Esophagus squamous epithelium (tissue), 5 donors: ENCODE measurements at places on chromosomes 6 and 20.

DNA sequence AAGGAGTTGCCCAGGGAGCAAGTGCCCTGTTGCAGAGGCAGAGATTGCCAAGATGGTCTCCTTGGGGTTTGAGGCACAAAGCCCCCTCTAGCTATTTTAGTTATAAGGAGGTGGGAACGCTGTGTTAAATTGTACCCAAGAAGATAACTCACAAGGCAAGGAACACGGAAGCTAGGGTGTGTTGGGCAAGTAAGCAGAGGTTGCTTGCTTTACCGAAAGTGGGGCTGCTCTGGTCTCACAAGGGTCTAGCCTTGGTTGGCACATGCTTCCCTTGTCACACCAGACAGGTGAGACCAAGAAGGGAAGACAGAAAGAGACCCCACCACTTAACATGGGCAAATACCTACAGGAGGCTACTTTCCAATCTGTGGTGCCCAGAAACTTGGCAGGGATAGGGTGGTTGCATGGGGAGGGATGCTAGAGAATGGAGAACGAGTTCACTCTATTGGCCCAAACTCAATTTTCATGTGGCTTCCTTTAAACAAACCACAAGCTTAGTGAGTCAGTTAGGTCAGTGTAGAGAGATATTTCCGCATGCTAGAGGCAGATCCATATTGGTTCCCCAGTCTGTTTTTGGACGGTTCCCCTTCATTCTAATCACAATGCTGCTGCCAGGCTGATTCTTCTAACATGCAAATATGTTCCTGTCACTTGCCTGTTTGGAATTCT is 42.4 kb downstream of the PLAGL1 start:
- DNase-seq = no peak

- DNase-seq = no peak
These were observed 261.1 kb downstream of the SAMD5 start for GRCh38 chr6:147769496-147770087.

DNA sequence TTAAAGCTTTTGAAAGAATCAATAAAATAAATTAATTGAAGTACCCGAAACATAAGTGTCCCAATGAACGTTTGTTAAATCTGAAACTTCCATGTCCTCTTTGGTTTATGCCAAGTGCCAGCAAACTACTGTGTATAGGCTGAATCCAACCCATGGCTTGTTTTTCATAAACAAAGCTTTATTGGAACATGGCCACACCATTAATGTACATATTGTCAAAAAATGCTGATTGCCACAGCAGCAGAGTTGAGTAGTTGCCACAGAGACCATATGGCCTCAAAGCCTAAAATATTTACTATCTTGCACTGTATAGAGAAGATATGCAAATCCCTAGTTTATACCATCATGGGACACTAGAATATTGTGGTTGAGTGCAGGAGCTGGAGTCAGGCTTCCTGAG is 406.1 kb downstream of the MAFB start:
- DNase-seq = no peak

DNA sequence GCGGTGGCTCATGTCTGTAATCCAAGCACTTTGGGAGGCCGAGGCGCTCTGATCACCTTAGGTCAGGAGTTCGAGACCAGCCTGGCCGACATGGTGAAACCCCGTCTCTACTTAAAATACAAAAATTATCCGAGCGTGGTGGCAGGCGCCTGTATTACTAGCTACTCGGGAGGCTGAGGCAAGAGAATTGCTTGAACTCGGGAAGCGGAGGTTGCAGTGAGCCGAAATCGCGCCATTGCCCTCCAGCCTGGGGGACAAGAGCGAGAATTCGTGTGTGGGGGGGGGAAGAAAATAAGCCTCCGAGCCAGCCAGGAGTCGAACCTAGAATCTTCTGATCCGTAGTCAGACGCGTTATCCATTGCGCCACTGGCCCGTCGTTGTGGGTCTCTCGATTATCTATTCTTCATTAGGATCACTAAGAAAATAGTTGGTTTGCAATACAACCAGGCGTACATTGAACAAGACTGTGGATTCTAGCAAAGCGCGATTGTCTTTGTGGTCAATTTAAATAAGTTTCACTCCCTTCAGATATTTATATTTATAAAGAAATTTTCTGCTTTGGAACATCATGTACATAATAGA is 33.9 kb upstream of the PRSS16 start:
- DNase-seq = no peak

DNA sequence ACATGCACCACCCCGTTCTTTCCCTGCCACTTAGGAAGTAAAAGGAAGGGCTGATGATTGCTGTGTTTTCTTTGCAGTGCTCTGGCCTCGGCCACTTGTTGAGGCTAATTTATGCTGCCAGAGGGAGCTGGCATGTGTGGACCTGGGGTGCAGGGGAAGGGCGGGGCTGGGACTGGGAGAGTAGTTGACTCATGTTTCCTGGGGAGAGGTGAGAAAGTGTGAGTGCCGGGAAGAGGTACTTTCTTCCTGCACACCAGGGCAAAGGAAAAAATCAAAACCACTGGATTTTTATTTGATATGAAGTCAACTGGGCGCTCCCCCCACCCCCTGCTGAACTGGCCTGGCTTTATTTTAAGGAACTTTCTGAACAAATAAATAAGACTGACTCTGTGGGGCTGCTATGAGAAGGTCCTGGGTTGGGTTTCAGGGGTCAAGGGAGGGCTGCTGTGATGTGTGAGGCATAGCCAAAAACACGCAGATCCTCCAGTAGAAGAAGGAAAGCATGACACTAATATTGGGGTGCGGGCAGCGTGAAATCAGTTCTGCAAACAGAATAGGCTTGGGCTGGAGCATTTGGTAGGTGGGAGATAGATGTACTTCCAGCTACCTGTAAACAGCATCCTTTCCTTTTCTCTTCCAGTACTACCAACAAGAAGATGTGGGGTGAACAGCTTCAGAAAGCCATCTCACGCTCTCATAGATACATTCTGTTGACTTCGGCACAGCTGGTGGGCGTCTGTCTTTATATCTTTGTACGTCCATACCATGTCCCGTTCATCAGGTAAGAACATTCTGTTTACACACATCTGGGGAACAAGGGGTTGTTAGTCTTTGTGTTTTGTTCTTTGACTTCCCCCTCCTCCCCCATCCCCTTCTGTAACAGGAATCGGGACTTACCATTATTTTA is 87.5 kb downstream of the SYNJ2 start:
- no peak for DNase-seq

GRCh38 chr20:43542161-43542560 is 16.7 kb upstream of the SGK2 start:
- DNase-seq = no peak

GRCh38 chr6:85418059-85418458 is 31.8 kb upstream of the NT5E start:
- DNase-seq = no peak

GRCh38 chr6:35453236-35453635 is 1.1 kb downstream of the FANCE start:
- DNase-seq = no peak

- no peak for DNase-seq
These were observed 40.8 kb upstream of the RNF182 start for GRCh38 chr6:13883966-13884365.

DNA sequence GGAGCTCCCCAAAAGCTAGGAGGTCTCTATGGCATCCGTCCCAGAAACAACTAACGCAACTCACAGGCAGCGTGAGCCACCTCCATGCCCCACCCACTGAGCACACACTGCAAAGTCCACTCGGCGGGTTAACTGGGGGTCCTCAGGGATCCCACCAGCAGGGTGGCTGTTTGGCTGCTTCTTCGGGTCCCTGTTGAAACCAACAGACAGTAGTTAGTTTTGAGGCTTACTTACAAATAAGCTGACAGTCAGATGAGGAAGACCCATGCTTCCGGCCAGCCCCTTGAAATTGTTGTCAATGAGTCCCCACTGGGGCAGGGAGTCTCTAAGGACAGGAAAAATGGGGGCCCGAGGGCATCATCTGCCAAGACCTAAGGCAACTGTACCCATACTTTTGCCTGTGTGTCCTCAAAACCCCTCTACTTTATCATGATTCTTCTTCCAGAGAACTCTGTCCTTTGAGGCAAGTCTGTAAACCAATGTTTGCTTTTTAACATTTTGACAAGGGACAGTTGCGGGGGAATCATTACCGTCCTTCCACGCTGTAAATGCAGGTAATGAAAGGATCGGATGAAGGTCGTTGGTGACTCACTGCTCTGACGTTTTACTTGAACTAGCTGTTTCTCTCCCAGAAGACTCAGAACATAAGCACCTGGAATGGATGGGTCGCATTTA is 2.2 kb upstream of the PCK1 start:
- DNase-seq = no peak

DNA sequence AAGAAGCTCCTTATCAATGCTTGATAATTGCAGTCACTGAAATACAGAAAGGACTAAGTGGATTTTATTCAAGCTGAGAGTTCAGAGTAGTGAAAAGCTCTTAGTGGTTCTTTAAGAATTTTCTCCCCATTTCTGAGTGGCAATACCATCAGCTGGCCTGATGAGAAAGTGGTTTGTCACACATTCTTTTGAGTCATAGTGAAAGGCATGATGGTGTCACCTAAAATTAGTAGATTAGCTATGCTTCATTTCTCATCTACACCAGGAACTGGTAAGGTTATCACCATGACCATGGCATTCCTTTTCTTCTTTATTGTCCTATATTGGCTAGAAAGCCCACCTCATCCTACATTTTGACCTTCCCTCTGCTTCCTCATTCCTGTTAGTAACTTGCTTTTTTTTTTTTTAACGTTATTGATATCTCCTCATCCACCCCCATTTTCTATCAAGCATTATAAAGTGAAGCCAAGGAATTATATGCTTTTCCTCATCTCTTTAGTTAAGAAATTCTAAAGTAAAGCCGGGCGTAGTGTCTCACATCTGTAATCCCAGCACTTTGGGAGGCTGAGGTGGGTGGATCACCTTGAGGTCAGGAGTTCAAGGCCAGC is 67.4 kb upstream of the LOC128125822 start:
- no peak for DNase-seq

- DNase-seq = no peak
These were observed 43.7 kb downstream of the HDGFL1 start for GRCh38 chr6:22613051-22613450.

DNA sequence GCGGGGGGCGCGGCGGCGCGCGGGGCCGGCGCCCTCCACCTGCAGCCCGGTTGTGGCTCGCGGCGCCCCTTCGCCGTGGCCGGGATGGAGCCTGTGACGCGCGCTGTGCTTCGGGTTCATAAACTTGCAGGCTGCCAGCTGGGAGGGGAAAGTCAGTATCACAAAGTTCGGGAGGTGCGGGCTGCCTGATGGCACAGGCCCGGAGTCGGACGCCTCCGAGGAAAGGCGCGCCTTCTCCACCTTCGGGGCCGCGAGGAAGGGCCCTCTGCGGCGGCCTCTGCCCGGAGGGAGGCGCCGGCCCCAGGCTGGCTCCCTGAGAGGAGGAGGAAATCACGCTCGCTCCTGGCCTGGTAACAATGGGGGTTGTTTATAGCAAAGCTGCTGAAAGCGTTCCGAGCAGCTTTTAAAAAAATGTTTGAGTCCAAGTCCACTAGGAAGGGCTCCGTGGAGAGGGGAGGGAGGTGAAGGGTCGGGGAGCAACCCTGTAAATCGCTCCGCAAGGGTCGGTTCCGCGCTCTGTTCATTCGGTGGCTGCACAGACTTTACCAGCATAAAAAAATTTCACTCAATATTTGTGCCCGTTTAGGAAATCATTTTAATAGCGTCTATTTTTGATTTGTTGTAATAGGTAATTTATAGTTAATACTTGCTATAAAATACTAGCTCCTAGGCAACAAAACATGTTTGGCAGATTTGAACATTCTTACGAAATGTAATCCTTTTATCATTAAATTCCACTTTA is 1.0 kb downstream of the AFDN start:
- no peak for DNase-seq

- DNase-seq = no peak
These were observed 191.7 kb downstream of the ESR1 start for GRCh38 chr6:151999194-151999593.

DNA sequence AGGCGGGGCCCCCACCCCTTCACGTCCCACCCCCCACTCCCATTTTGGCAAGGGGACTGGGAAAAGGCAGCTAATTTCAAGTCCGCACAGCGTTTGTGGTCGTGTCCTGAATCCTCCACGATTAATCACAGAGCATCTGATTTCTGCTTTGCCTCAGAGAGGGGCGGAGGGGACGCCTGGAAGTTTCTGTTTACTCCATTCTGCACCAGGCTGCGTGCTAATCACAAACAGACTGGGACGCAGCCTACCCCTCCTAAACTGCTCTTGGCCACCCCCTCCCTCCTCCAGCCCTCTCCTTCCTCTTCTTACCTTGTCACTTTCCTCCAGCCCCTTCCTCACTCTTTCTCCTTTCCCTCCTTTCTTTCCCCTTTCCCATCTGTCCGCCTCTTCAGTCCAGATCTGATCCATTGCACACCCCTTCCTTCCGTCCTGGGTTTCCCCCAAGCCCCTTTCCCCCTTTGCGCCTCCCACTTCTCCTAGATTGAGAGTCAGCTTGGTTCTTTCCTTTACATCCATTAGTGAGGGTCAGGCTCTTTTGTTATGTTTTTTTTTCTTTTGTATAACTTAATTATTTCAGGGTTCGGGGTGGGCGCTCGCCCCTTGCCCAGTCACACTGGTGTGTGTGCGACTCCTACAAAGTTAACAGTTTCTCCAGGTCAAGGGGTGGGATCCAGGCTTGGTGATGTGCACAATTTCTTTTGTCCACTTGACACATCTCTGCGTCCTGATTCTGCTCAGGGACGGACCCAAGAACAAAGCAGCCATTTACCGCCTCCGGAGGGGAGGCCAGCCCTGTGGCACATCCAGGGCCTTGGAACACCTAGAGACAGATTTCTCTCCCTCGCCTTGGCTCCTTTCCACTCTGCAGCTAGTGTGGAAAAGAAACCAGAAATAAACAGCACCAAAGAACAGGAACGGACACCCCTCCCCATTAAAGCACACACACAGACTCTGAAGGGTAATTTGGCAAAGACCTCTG is 520 bp upstream of the RIPOR3 start:
- DNase-seq = no peak

DNA sequence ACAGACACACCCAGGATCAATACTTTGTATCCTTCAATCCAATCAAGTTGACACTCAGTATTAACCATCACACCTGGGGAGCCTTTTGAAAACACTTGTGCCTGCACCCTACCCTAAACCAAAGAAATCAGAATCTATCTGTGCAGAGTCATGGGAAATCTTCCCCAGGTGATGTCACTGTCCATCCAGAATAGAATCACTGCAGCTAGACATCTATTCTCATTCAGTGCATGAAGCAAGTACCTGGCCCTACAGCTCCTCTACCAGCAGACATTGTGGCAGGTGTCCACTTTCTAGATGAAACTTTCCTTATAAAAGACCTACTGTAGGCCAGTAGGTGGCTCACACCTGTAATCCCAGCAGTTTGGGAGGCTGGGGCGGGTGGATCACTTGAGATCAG is 262.4 kb upstream of the MARCKS start:
- no peak for DNase-seq

GRCh38 chr20:32796981-32797451 is 22.7 kb upstream of the MAPRE1 start:
- DNase-seq = no peak
